ENCODE measurements at places on chromosomes 3 and 15.

DNA sequence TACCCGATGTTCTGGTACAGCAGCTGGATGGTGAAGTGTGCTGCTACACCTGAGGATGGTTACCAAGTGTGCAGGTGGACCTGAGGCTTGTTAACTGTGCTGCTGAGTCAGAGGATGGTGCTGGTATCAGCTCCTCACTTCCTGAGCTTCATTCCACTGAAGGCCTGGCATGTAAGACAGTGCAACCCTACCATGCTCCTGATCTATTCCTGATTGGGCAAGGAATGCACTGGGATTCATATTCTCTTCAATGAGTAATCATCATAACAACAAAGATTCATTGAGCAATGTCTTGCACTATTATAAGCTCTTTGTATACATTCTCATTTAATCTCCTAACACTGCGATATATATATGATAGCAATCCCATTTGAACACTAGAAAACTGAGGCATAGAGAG, 62.9 kb upstream of the THSD4 start:
- no peak for DNase-seq

GRCh38 chr3:133850034-133850433, 44.4 kb downstream of the SRPRB start:
- no peak for DNase-seq

DNA sequence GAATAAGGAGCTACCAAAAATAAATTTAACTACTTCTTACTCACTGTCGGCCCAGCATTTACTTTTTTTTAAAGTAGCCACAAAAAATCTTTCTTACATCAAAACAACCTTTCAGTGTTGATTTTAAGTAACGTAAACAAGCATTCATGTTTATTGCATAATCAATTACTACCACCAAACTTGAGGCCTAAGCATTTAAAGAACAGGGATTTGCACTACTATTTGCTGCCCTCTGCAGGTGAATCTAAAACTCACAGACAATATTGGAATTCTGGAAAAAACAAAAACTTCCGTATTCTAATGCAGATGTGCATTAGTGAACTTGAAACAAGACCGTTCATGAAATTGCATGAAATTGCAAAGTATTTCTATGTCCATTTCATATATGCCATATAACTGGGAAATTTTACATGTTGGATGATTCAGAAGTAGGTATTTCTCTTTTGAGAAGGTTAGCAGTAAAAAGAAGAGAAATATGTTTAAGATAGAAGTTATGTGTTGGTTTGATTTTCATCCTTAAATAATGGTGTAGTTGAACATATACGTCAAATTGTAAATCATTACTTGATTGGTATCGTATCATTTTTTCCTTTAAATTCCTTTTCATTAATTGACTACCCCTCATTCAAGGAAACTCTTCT, 55.6 kb downstream of the CGGBP1 start:
- DNase-seq = no peak

DNA sequence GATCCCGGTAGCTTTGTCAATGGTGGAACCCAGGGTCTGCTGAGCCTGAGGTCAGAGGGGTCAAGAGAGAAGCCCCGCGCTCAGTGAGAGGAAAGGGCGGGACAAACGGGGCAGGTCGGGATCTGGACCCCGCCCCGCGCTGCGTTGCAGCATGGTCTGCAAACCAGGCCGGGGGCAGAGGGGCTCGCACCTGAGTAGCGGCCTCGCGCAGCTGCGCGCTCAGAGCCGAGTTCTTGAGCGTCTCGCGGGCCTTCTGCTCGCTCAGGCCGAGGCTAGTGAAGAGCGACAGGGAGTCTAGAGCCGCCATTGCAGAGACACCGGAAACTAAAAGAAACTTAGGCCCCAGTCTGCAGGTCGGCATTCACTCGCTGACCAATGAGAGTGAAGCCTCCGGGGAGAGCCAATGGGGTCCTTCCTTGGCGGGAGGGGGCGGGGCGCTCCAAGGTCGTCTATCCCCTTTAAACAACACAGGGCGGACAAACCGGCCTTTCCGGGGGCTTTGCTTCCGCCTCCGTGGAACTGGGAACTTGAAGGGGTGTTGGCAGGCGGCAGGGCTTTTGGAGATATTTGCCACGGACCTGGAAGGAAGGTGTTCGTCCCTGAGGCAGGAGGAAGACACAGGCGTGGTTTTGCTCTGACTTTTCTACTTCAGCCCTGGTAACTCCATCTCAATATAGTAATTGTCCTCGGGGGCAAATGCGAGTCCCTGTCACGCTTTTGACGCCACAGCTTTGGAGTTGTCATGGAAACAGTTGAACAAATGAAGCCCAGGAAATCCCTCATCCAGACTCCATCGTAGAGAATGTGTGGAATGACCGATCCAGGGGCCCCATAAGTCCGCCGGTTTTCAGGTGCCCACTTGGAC, at the start of gene QARS1:
TSS of gene QARS1 (minus strand) at position 331 of the 865 bp plus-strand sequence. CDS start at position 307, 24 bp downstream.
- peak; percentile 82 for DNase-seq

GRCh38 chr3:195236076-195236798, 34.7 kb downstream of the XXYLT1 start:
- DNase-seq = no peak

- DNase-seq = no peak
These were observed 94.5 kb upstream of the ADAMTSL3 start for GRCh38 chr15:83559310-83559966.

DNA sequence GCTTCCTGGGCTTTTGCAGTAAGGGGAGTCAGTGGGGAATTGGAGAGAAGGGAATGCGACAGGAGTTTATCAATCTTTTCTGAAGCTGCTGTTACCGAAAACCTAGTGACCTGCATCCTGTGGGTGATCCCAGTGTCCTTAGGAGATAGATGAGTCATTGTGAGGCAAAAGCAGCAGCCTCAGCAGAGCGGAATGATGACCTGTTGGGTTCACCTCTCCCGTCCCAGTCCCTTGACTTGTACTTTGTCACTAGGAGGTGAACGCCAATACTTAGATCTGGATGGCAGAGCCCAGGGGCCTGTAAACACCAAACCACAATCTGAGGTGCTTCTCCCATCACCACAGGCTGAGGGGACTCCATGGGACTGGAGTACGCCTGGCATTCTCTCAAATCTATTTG, 17.9 kb downstream of the CDAN1 start:
- DNase-seq = no peak

DNA sequence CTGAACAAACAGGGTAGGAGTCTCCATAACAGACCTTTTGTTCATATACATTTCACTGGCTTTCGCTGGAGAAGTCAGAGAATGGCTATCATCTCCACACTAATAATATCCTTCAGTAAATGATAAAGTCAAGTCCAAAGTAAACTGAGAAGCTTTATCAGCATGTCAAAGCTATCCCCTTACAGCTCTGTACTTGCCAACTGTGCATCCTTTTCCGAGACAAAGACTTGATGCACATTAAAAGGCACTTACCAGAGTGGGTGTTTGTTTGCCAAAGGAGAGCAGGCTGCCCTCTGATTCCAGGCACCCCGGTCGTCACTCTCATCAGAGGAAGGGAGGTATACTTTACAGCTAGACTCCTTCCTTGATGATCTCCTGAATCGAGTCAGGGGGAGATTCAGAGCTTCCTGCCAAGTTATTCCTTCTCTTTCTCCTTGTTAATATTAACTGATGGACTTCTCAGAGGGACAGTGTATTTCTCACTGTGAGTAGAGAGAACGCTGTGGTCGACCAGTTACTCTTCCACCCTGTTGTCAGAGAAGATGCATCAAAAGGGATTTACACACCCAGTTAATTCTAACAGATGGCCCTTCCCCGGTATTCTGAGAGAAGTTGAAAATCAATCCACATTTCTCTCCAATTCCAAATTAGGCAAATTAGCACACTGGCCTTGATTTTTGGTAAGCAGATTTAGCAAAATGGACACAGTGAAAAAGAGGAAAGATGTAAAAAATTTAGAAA, 504.7 kb upstream of the NR2F2 start:
- DNase-seq = no peak

- no peak for DNase-seq
These were observed 42.9 kb downstream of the FNDC3B start for GRCh38 chr3:172082269-172082668.

DNA sequence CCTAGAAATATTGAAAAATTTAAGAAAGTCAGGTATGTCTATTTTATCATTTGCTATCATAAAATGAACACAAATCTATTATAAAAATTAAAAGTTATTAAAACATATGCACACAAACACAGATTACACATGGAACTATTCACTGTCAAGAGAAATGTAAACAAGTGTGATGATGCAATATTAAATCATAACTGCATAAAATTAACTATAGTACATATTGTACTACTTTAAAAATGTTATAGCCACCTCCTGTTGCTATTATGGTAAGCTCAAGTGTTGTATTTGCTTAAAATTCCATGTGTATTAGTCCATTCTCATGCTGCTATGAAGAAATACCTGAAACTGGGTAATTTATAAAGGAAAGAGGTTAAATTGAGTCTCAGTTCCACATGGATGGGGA, 54.7 kb upstream of the CMC1 start:
- no peak for DNase-seq

GRCh38 chr3:23442598-23443383, 239.7 kb downstream of the UBE2E2 start:
- DNase-seq = no peak

DNA sequence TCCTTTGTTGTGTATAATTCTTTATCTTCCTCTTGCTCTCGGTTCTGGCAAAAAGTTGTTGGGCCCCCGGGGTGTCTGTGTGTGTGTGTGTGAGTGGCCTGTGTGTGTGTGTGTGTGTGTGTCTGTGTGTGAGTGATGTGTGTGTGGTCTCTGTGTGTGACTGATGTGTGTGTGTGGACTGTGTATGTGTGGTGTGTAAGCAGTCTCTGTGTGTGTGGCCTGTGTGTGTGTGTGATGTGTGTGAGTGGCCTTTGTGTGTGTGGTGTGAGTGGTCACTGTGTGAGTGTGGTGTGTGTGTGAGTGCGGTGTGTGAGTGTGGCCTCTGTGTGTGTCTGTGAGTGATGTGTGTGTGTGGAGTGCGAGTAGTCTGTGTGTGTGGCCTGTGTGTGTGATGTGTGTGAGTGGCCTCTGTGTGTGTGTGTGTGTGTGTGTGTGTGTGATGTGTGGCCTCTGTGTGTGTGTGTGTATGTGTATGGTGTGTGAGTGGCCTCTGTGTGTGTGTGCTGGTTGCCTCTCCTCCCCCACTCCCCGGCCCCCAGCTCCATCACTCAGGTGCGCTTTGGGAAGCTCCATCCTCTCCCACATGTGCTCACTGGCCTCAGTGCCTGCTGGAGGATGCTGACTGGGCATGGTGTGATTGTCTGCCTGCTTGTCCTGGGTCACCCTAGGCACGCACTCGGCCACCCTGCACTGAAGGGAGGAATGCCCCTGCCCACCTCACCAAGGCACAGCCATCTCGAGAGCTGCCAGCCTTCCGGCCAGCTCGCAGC, 8.8 kb downstream of the LINGO1 start:
- DNase-seq = no peak

- DNase-seq = no peak
These were observed 201.1 kb upstream of the LPP start for GRCh38 chr3:187952849-187953248.

- no peak for DNase-seq
These were observed 1029.3 kb upstream of the CFAP20DC start for GRCh38 chr3:60079076-60079475.

- DNase-seq = no peak
These were observed 12.0 kb upstream of the GNB4 start for GRCh38 chr3:179463319-179463718.

DNA sequence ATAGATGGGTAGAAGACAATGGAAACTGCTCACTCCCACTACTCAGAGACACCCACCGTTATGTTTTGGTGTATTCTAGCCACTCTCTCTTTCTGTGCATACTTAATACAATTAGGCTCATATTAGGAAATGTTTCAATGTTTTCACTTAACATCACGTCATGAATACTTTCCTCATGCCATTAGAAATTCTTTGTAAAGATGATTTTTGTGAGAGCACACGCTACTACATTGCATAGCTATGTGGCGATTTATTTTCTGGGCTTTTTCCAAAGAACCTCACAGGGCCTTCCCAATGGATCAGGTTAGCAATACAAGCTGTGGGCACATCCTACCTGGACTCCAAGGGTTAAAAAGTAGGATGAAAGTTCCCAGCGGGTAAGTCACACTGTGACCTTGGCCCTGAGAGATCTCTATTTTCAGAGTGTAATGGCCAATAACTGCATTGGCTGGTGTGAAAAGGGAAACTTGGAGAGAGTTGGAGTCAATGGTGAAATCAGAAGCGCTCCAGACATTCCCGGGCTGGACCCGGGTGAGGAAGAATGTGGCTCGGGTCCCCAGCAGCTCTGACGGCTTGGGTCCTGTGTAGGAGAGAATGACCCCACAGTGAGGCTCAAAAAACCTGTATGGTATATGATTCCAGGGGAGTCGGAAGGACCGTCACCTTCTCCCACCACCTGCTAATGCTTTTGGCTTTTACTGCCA, 25.8 kb upstream of the TGM5 start:
- no peak for DNase-seq

DNA sequence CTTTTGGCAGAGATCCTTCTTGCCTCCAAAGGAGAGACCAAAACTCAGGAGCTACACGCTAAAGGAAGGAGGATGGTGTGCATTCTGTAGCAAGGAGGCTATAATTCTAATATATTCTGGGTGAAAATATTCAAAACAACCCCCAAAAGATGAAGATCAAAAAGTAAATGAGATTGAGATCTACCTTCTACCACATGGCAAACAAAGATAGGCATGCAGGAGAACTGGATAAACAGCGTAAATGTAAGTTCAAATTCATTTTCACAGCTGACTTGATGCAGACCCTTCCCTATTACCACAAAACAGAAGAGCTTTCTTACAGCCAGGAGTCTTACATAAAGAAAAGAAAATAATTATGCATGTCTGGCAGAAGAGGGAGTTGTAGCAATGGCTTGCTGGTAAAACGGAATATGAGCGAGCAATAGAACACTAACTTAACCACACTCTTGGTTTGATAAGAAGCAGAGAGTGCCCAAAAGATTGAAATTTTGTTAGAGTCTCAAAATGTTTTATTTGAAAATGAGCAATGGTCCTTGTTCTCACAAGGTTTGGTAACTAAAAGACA, 272.7 kb downstream of the MECOM start:
- DNase-seq = no peak

GRCh38 chr3:104672331-104672730, 694.4 kb upstream of the ALCAM start:
- no peak for DNase-seq

DNA sequence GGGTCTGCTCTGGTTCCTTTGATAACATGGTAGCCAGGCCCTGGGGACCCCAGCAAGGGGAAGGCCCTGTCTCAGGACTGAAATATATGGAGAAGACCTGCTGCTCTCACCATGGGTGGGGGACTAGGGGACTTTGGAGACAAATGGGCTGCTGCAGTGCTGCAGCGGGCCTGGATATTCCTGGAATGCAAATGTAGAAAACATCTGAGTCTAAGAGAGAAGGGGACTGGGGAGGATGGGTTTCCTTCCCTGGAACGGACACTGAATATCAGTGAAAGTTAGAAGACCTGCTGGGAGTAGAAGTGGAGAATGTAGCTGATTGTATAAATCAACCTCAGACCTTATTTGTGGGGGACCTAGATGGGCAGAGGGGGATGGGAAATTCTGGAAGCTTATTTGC, 3.1 kb upstream of the HCN4 start:
- DNase-seq = no peak

All from T-helper 22 cell (primary cell).